HTR-8/SVneo (cell line): ENCODE measurements at places on chromosomes 12 and 14.

DNA sequence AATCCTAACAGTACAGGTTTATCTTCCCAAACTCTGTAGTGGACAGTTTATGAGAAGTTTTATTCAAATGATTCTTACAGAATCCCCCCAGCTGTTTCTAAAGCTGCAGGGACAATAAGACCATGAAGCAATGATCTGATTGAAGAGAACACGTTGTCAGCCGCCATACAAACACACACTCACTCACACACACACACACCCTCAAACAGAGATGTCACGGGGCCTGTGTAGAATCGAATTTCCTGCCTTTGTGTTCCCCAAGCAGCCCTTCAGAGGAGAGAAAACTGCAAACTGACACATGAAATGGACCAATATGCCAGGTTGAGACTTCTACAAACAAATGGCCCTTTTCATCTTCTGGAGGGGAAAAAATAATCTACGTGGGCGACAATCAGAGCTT is 80.5 kb upstream of the TBX3 start:
- no peak for DNase-seq

- no peak for DNase-seq
These were observed 37.7 kb upstream of the DUSP6 start for GRCh38 chr12:89389755-89390661.

- no peak for DNase-seq
These were observed 586.7 kb downstream of the ETNK1 start for GRCh38 chr12:23211384-23212320.

- no peak for DNase-seq
These were observed 43.0 kb downstream of the TXNRD1 start for GRCh38 chr12:104258476-104259067.

DNA sequence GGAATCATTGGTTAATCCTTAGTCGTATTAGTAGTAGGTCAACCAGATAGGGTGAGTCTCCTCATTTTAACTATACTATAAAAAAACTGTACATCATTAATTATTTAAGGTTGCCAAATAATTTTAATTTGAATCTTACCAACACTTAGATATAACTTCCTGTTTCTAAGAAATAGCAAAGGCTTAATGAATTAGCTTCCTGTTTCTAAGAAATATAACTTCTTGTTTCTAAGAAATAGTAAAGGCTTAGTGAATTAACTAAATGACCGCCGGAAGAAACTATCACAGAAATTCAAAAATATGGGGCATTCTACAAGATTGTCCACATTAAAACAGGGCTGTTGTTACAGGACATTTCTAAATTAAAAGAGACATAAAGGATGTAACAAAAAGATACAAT is 392.9 kb upstream of the FOXG1 start:
- no peak for DNase-seq
